C1 segment of cervical spinal cord (tissue), 14 donors: ENCODE measurements at places on chromosomes 3 and 15.

- no peak for DNase-seq
Observed at GRCh38 chr3:46829699-46830208, 33.5 kb downstream of the MYL3 start.

- DNase-seq = no peak
Observed at GRCh38 chr3:197022405-197023231, 7.0 kb downstream of the MELTF start.

- DNase-seq = no peak
Observed at GRCh38 chr3:186032321-186032720, 76.6 kb downstream of the ETV5 start.

GRCh38 chr3:131716007-131716406, 213.2 kb upstream of the MRPL3 start:
- DNase-seq = no peak

GRCh38 chr3:161671141-161671540, 174.5 kb downstream of the OTOL1 start:
- DNase-seq = no peak

DNA sequence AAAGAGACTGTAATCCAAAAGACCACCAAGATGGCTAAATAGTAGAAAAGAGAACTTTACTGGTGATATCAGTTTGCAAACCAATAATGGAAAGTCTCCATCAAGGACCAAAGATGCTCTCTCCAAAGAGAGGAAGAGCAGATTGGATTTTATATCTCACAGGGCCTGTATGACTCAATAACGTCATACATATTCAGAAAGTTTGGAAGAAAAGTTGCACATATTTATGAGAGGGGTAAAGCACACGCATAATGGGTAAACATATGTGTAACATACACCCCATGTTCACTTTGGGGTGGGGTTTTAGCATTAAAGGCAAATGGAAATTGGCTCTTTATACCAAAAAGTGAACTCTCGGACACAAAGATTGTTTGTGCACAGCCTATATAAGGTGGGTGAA, 274.5 kb upstream of the POU1F1 start:
- no peak for DNase-seq

DNA sequence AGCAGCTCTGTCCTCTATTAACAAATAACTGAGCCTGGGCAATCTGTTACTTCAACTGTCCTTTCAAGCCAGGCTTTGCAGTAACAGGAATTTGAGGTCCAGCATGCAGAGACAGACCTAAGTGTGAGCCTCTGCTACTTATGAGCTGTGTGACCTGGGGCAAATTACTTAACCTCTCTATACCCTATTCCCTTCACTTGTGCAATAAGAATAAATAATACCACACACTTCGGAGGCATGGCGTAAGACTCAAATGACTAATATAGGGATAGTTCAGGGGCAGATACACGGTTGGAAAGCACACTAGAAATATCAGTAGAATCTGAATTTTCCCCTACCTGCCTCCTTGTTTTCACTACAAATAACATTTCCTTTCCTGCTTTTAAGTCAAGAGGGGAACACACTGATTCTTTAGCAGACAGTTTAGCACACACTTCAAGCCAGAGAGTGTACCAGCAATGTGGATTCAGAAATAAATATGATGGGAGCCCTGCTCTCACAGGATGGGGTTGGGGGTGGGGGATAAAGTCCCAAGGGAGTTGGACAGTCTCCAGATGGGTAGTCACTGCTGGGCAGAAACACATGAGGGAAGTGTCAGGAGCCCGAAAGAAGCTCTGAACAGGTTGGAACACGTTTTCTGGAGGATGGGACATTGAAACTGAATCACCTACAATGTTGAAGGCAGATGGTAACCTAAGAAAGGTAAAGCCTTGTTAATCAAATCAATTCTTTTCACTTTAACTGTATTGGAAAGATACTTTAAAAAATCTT, 61.8 kb upstream of the RBP1 start:
- no peak for DNase-seq

GRCh38 chr15:56245871-56246814, 2.5 kb upstream of the RFX7 start:
- peak; percentile 78 for DNase-seq

DNA sequence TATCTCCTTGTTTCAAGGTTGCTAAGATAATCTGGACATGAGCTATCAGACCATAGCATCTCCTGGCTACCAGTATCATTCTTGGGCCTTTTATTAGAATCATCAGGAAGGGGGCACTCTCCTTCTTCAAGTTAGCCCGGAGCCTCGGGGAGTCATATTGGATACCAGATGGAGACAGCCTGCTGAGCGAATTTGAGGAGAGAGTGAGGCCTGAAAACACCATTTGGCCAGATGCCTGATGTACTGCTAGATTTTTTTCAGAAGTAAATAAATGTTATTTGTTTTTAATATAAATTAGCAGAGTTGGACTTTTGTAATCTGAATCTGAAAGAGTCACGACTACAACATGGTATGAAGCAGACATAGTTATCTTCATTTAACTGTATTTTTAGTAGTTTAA, 848.6 kb downstream of the IGSF11 start:
- no peak for DNase-seq

DNA sequence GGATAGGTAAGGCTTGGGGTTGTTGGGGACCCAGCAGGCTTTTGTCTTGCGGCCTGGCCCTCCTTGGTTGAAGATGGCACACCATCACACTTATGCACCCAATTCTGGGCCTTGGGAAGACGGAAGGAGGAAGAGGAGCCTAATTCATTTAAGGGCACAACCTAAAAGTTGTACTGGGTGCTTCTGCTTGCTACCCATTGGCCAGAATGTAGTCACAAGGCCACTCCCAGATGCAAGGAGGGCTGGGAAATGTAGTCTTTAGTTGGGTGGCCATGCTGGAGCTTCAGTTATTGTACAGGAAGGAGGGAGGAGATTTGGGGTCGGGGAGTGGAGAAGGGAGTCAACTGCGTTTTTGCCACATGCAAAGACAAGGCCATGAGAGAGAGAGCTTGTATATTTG, 109.2 kb downstream of the TMEM266 start:
- DNase-seq = no peak

GRCh38 chr3:54360320-54360719, 238.0 kb downstream of the CACNA2D3 start:
- DNase-seq = no peak

DNA sequence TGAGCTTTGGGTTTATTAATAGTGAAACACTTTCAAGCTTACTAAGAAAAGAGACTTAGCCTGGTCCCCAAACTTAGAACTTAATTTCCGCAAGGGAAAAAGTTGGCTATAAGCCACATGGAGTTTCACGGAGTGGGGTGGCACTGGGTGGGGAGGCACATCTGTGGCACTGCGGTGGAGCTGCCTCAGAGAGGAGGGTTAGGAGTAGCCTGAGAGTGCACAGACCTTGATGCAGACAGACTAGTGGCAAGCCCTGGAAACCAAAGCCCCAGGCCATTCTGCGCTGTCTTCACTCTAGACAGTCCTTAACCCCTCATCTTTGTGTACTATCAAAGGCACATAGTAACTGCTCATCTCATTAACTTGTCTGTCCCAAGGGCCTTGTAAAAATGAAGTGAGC, 22.0 kb downstream of the CXCR6 start:
- DNase-seq = no peak

- no peak for DNase-seq
Observed at GRCh38 chr3:156371701-156372100, 183.2 kb downstream of the SSR3 start.

DNA sequence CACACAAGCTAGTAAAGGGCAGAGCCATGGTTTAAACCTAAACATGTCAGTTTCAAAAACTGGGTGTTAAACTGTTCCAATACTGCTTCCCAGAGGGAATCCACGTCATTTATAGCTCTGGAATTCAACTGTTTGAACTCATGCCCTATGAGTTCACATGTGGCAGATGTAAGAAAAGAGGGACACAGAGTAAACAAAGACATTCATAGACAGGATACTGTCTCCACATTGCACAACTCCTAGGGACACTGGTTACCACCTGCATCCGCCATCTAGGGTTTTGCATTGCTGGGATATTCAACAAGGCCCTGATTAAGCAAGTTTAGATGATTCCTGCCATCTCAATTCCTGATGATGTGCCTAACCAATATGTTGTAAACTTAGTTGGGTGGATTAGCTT, 134.1 kb upstream of the COL8A1 start:
- DNase-seq = no peak

DNA sequence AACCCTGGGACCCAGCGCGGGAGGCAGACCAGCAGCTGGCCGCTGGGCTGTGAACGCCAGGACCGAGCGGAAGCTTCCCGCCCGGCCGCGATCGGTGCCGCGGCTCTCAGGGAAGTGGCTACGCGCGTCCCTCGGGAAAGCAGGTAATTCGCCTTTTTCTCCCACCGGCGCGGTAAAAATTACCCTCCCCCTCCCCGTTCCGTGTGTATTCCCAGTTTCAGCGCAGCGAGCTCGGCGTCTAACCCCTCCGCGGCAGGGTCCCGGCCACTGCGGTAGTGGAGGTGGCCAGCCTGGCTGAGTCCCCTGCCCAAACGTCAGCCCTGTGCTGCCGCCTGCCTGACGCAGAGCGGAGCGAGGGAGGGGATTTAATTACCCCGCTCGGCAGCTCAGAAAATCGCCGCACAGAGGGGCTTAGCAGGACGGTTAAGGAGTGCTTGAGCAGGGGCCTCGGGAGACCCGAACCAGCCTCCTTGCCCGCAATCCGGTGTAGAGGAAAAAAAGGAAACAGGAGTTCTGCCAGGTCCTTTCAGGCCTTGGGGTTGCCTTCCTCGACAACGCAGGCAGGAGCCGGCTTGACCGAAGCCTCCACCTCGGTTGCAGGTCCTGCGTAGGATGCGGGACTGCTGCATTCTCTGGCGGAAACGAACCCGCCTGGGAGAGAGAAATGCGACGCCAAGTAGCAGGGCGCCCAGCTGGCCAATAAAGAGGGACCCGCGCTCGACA, 2.9 kb downstream of the GATA2 start:
- DNase-seq = no peak

DNA sequence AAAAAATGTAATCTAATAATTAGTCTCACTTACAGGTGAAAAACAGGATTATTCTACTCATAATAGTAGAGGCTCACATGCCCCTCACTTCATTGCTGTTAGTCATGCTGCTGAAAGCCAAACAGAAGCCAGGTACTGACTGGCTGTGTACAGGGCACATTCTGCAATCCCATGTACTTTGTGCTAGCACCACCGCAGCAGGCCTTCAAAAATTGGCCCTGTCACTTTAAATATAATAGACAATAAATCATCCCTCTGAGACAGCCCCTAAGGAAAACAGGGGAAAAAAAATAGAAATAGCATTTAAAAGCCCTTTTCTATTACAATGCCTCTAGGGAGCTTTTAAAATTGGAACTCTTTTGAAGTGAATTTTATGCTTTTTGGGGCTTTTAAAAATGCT, 723.8 kb downstream of the TUSC7 start:
- DNase-seq = no peak

- no peak for DNase-seq
Observed at GRCh38 chr3:42122261-42123011, 31.3 kb downstream of the TRAK1 start.

DNA sequence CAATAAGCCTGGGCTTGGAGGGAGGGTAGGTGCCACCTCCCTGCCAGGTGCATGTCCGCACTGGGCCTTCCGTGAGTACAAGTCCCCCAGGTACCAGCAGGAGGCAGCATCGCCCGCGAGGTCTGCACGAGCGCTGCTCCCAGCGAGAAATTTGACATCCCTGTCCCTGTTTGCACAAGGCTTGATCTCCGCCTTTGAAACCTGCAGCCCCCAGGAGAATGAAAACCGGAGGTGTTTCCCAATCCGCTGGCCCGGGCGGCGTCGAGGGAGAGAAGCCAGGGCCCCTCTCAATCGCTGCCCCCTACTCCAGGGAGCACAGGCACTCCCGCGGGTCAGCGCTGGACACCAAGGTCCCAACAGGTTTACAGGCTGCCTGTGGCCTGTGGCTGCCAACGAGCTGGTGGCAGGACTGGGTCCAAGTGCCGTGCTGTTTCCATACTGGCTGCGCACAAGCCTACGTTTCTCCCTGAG, 961 bp downstream of the HAPLN3 start:
- DNase-seq = no peak

- DNase-seq = no peak
Observed at GRCh38 chr3:125058529-125058928, 2.7 kb upstream of the HEG1 start.

- DNase-seq = no peak
Observed at GRCh38 chr3:12132881-12133280, 25.8 kb downstream of the TIMP4 start.

- DNase-seq = peak; percentile 11
Observed at GRCh38 chr15:51649659-51650521, 27.3 kb upstream of the DMXL2 start.

DNA sequence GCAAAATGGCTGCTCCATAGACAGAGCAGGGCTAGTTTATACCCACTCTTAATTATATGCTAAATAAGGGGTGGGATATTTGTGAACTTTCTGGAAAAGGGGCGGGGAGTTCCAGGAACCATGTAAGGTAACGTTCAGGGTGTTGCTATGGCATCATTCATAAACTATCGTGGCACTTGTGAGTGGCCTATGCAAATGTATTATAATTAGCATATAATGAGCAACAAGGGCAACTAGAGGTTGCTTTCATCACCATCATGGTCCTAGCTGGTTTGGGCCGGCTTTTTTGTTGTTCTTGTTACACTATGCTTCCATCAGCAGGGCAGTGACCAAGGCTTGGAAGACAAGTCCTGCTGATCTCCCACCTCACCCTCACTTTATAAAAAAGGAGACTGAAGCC, 43.2 kb upstream of the FGD5 start:
- DNase-seq = no peak

- no peak for DNase-seq
Observed at GRCh38 chr3:53748512-53749271, 97.5 kb downstream of the CHDH start.

GRCh38 chr3:3353153-3353552, 173.7 kb upstream of the CRBN start:
- no peak for DNase-seq

DNA sequence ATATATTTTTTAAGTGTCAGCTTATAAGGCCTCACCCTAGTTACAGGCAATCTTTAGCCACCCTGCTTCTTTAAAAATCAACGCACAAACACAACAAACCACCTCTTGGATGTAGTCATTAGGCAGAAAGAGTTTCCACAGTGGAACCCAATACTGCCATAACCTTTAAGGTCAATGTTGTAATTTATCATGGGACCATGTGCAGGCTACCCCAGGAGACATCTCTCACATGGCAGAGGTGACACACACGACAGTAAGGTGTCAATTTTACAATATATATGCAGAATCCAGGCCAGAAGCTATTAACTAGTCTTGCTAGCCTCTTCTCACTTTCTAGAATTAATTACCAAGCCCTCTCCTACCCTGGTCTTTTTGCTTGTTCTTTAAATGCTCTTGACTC, 336.5 kb downstream of the MAGI1 start:
- DNase-seq = no peak
